ENCODE measurements at places on chromosomes 4 and X.
A peak's percentile ranks its signal among the peaks of the same experiment; 100 is the strongest.

GRCh38 chr4:151226004-151226932, 50.7 kb upstream of the PRSS48 start:
- no peak for DNase-seq

GRCh38 chr4:95017305-95018064, 259.7 kb downstream of the BMPR1B start:
- no peak for DNase-seq

- no peak for DNase-seq
Measured at GRCh38 chrX:19592952-19593351, 77.6 kb upstream of the MAP3K15 start.

DNA sequence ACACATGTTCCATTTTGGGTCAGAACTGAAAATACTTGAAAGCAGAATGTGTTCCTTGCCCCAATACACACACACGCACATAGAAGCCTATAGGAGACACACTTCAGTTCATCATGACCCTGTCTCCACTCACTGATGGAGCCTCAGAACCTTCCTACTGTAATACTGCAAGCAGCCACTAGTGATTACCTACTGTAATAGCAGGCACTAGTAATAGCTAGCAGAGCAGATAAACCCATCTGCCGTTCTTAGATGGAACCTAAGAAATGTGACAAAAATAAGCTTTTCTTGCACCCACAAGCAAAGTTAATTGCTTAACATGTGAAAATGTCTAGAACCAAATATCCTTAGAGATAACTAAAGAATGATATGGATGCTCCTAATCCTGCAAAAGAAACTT, 13.6 kb downstream of the AMTN start:
- no peak for DNase-seq

- DNase-seq = no peak
Measured at GRCh38 chr4:146340798-146341197, 126.5 kb downstream of the REELD1 start.

GRCh38 chr4:19455196-19455595, 796.5 kb upstream of the SLIT2 start:
- no peak for DNase-seq

- DNase-seq = no peak
Measured at GRCh38 chr4:26346203-26346620, 25.4 kb downstream of the RBPJ start.

DNA sequence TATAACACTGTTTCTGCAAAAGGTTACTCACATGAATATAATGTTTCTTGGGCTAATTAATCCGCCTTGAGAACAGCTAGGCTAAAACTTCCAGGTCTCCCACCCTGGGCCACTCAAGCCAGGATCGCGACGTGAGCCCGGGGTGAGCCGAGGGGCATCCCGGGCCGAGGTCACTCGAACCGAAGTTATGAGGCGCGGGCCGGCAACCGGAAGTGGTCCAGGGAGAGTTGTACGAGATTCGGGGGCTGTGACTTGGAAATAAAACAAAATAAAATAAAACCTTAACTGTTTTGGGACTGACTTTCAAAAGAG, 317 bp downstream of the CMC4 start:
- no peak for DNase-seq

DNA sequence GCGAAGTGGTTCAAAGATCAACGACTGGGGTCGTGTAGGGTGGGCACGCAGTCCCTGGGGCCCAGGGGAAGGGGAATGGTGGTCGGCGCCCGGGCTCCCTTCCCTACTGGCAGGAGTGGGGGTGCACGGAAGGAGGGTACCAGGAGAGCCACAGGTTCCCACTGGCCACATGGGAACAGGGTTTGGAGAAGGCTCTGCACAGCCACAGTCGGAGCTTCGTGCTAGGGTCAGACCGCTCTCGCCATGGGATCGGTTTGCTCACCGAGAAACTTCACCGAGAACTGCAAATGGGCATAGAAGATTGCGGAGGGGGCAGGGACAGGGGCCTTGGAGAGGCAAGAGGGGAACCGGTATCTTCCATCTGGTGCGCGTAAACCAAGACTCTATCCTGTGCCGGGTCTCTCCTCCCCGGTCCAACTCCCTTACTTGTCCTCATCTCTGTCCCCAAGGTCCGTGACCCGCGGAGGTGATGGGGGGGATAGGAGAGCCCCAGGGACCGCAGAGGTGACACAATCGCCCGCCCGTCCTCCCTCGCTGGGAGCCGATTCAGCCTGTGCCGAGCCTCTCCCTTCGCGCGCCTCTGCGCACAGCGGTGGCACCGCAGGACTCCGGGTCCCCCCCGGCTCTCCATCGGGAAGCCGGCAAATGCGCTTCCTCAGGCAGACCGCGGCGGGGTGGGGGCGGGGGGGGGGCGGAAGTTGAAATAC, 1.0 kb downstream of the SCD5 start:
- DNase-seq = no peak

DNA sequence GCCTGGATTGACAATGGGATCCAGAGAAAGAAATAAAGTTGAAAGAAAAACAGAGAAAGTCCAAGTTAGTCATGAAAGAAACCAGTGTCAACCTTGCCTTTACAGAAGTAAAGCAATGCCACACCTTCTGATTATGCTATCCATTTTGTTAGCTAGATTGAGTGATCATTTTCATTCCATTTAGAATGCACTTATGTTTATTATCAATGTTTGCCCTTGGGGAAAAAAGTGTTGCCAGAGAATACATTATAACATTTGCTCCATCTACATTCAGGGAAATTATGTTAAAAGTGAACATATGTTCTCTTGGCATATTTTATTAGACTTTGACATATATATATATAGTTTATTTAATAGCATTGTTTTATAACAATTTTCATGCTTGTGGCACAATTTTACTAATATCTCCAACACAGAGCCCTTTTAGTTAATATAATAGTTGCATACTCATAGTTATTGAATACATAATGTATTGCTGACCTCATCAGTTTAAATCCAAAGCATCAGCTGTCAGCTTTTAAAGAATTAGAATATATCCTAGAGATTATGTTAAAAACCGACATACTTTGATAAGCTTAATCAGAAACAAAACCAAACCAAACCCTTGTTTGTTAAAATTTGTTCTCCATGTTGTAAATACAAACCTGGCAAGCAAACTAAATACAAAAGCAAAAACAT, 134.2 kb downstream of the SORBS2 start:
- no peak for DNase-seq

GRCh38 chr4:122652379-122652778, 31.5 kb upstream of the IL21 start:
- no peak for DNase-seq

DNA sequence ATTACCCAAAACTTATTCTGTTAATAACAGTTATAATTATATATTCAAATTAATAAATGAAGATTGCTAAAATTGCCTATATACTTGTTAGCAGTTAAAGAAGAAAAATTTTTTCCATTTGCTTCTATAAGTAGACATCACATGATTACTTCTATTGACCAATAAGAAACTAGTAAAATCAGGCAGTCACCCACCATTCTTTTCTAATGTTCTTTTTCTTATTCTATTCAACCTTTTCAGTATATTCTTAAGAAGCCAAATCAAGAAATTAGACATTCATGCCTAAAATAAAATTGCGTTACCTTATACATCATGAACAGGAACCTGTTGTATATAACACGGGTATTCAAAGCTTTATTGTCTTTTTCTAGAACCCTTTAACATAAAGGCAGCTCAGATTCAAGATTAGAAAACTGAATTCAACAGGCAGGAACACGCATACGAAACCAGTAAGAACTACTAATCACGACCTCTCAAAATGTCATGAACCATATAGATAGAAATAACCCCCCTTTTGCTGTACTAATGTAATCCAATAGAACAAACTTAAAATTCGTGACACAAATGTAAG, 568.1 kb upstream of the DIPK2B start:
- DNase-seq = no peak

GRCh38 chr4:99811850-99812249, 4.8 kb upstream of the DAPP1 start:
- no peak for DNase-seq

- no peak for DNase-seq
Measured at GRCh38 chr4:81106150-81106549, 75.6 kb downstream of the BMP3 start.

- DNase-seq = no peak
Measured at GRCh38 chrX:42803320-42803719, 25.4 kb upstream of the PPP1R2C start.

DNA sequence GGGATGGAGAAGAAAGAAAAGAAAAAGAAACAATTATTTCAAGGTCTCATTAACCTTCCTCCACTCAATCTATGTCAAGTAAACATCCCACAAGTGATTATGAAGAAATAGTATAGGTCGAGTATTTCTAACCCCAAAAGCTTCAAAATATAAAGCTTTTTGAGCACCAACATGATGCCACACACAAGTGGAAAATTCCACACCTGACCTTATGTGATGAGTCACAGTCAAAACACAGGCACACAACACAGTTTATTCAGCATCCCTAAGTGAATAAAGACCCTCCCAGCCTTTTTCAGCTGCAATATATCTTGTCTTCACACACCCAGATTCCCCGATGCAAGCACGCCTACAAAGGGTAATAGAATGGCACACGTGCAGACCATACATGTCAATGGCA, 51.7 kb upstream of the VEGFC start:
- DNase-seq = no peak

GRCh38 chr4:77354550-77354949, 197.5 kb downstream of the CCNG2 start:
- DNase-seq = no peak

DNA sequence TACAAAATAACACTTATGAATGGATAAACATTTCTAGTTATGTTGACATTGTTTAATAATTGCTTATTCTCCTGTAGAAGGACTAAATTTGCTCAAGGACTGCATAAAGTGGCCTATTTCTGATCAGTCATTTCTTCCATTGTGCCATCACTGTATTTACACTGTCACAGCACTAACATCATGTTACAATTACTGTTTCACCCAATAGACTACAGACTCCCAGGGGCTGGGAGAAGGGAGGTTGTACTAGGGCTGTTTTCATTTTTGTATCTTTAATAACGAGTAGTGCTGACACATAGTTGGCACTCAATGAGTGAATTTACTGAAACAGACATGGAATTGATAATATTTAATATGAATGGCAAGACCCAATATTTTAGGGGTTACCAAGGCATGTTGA, 139.5 kb downstream of the SLC10A7 start:
- DNase-seq = no peak

DNA sequence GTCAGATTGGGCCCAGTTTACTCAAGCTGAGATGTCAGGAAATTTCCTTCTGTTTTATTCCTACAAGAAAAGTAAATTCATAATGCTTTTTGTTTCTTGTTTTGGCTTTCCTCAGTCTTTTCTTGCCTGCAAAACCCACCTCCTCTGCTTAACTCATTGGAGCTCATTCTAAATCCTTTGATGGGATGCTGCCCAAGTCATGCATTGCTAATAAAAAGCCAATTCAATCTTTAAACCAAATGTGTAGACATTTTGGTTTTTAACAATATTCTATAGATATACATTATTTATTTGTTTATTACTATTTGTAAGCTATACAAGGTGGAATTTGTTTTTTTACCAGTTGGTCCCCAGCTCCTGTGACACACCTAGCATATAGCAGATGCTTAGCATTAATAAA, 13.2 kb upstream of the PDE5A start:
- no peak for DNase-seq

GRCh38 chr4:6450709-6451108, 21.7 kb downstream of the PPP2R2C start:
- no peak for DNase-seq

GRCh38 chrX:151633157-151633556, 62.1 kb upstream of the PRRG3 start:
- no peak for DNase-seq

GRCh38 chr4:112199041-112199440, 32.5 kb upstream of the AP1AR start:
- DNase-seq = no peak

- DNase-seq = no peak
Measured at GRCh38 chr4:41426539-41426938, 111.4 kb upstream of the LIMCH1 start.

- DNase-seq = no peak
Measured at GRCh38 chr4:21011106-21011505, 310.8 kb downstream of the PACRGL start.

- no peak for DNase-seq
Measured at GRCh38 chr4:53614591-53614990, 23.3 kb upstream of the LNX1 start.

DNA sequence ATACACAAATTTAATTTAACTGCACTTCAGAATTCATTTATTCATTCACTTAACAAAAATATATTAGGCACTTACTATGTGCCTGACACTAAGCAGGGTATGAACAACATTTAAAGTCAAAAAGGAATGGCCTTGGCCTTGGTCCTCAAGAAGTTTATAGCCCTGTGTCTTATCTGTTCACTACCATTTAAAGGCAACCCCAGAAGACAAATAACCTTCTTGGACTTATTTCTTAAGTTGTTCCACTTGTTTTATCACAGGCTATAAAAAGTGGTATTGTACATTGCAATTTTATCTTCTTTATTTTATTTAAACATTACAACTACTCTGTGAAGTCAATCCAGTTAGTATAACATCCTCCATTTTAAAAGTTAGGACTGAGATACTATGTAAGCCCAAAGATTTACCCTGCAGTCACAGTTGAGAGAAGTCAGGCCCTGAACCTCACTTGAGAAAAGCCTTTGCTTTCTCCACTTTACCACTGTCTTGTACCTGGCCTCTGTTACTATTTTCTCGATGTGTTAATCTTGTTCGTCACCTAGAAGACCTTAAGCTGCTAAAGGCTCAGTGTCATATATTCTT, 305.6 kb upstream of the DIPK2B start:
- DNase-seq = no peak

GRCh38 chr4:173517781-173518424, 12.1 kb downstream of the HAND2 start:
- peak; percentile 65 for DNase-seq

DNA sequence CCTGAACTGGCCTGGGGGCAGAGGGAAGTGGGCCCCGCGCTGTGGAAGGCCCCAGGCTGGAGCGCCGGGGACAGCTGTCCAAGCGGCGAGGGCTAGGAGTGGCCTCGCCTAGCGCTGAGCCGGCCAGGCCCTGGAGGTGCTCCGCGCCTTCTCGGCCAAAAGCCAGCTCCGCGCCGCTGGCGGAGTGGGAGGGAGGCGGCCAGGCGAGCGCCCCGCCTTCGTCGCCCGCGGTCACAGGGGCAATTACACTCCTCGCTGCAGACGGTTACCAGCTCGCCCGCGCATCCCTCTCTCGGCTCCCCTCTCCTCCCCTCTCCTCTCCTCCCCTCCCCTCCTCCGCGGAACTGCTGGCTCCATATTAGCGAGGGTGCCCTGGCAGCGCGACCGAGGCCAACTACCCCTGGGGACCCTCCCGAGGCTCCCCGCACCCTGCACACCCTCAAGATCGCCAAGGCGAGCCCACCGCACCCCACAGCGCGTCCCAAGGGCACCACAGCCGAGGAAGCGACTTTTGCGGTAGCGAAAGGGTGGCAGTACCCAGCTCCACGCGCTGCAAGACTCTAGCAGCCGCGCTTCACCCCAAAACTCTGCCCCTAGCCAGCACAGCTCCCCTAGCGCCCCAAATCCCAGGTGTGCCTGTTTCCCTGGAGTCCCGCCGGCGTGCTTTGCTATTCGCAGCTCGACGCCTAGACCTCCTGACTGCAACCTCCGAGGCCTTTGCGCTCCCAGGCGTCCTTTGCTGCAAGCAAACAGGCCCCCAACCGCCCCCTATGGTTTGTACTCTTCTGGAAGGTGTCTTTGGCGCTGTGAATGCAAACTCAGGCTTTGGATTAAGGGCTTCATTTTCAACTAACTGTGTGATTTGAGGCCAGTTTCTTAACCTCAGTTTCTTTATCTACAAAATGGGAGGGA, 91.4 kb downstream of the BCOR start:
- peak; percentile 67 for DNase-seq

Data from left forelimb (tissue), 1 donor.